ENCODE measurements at places on chromosomes 2 and 18.

- DNase-seq: no peak
These were observed 1672.4 kb upstream of the LRRTM1 start for GRCh38 chr2:81976998-81977397.

- no peak for DNase-seq
These were observed 9.8 kb downstream of the HPCAL1 start for GRCh38 chr2:10312437-10312957.

DNA sequence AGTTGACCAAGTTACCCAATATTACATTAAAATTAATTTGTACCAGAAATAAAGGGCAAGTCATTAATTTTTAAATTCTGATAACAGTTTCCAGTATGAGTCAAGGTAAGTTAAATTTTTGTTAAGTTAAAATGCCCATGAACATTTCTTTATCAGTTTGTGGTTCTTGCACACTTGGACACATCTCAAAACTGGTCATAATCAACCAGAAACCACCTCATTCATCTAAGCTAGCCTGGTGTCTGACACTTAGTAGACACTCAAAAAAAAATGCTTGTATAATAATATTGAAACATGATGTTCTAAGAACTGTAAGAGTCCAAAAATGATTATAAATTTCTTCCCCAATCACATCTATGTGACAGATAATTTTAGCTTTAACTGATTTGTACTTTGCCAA, 62.4 kb downstream of the SATB2 start:
- DNase-seq: no peak

- DNase-seq: peak; percentile 54
These were observed 179.5 kb downstream of the CELF4 start for GRCh38 chr18:37385846-37386778.

DNA sequence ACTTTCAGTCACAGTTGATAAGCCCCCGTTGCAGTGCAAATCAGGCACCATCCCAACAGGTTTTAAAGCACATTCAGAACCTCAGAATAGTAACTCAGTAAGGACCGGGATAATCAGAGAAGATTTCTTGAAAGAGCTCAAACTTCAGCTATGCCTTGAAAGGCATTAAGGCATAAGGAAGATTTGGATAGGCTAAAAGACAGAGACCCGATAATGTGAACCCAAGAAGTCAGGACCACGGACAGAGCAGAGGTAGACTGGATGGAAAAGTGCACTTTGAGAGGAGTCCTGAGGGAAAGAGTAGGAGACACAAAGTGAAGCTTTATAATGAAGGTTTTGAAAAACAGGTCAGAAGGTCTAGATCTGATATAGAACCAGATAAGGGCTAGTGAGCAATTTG, 36.9 kb upstream of the KLF7 start:
- DNase-seq: no peak

GRCh38 chr2:4247791-4248190, 544.4 kb downstream of the DCDC2C start:
- no peak for DNase-seq

DNA sequence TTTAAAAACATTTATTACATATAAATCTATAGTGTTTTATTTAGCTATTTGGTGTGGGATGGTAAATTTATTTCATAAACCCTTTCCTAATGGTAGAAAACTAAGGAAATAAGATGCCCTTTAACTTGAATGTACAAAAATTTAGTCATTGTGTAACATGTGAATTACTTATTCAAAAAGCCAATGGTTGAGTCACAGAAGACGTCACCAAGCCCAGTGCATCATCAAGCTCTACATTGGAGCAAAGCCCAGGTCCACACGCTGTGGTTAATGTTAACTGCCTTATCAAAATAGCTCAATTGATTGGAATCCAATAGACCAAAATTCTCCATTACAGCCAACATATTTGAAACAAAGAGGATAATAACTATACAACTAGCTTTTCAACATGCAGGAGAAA, 145.5 kb upstream of the LYPD1 start:
- DNase-seq: no peak

GRCh38 chr18:31591113-31591512, 564 bp upstream of the TTR start:
- no peak for DNase-seq

- peak; percentile 58 for DNase-seq
These were observed 184.6 kb upstream of the BOD1L2 start for GRCh38 chr18:56962322-56962721.

GRCh38 chr2:95348609-95349567, 51.7 kb downstream of the KCNIP3 start:
- no peak for DNase-seq

DNA sequence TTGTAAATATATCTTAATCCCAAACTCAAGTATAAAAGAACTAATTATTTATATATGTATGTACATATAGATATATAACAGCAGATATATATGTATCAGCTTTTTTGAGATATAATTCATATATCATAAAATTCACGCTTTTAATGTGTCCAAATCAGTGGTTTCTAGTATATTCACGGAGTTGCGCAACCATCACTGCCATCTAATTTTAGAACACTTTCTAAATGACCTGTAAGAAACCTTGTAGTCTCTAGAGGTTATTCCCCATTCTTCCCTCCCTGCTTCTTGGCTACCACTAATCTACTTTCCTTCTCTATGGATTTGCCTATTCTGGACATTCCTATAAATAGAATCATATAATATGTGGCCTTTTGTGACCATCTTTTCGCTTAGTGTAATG, 163.5 kb upstream of the TCF4 start:
- no peak for DNase-seq

GRCh38 chr2:104874230-104874629, 20.3 kb downstream of the POU3F3 start:
- DNase-seq: no peak

DNA sequence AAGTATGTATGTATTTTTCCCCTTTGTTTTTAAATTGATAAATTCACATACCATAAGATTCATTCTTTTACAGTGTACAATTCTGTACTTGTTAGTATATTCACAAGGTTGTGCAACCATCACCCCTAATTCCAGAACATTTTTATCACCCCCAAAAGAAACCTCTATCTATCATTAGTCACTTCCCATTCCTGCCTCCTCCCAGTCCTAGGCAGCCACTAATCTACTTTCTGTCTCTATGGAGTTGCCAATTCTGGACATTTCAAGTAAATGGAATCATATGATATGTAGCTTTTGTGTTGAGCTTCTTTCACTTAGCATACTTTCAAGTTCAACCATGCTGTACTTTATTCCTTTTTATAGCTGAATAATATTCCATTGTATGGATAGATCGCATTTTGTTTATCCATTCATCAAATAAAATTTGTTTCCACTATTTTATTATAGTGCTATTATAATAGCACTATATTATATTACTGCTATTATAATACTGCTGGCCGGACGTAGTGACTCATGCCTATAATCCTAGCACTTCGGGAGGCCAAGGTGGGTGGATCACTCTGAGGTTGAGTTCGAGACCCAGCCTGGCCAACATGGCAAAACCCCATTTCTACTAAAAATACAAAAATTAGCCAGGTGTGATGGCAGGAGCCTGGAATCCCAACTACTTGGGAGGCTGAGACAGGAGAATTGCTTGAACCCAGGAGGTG, 10.9 kb downstream of the STARD7 start:
- DNase-seq: no peak

GRCh38 chr2:173672573-173673340, 292.4 kb downstream of the SP3 start:
- no peak for DNase-seq

DNA sequence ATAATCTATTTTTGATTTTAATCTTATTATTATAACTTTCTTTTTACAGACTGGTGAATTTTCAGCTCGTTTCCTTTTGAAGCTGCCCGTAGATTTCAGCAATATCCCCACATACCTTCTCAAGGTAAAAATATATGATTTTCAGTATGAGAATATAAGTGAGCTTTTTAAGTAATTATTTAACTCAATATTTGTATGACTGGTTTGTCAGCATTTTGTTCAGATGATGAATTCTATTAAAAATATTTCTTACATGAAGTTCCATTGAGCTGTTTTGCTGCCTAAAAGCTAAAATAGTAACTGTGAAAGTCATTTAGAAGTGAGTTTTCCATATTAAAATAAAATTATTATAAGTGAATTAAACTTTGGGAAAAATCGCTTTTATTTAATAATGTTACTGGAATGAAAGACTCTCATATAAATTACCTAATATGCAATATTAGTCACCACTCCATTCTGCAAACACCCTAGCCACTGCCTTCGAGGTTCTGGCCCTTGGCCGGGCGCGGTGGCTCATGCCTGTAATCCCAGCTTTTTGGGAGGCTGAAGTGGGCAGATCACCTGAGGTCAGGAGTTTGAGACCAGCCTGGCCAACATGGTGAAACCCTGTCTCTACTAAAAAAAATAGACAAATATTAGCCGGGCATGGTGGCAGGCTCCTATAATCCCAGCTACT, 155.3 kb downstream of the BABAM2 start:
- no peak for DNase-seq

DNA sequence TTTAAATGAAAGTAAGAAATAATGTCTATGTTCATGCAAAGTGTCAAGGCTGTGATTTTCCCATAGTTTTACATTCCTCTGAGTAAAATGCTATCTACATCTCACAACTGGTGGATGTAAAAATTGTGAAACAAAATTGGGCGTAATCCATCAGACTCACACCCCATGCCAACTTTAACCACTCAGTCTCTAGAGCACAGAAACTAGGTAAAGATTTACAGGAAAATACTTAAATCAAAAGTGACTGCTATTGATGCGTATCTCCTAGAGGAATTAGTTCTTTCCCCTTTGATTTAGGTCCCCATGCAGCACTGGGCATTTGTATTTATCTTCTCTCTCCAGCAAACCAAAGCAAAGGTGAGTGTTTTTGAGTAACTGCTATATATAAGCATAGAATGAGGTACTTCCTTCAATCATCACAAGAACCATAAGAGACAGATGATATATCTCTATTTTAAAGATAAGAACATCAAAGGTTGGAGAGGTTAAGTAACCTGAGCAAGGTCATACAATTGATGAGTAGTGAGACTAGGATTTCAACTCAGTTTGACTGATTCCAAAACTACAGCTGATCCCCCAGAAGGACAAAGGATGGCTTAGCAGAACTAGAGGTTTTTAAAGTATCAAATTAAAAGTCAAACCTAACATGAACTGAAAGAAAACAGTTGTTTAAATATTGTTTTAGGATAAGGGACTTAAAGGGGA, 594.0 kb upstream of the ACVR2A start:
- no peak for DNase-seq

DNA sequence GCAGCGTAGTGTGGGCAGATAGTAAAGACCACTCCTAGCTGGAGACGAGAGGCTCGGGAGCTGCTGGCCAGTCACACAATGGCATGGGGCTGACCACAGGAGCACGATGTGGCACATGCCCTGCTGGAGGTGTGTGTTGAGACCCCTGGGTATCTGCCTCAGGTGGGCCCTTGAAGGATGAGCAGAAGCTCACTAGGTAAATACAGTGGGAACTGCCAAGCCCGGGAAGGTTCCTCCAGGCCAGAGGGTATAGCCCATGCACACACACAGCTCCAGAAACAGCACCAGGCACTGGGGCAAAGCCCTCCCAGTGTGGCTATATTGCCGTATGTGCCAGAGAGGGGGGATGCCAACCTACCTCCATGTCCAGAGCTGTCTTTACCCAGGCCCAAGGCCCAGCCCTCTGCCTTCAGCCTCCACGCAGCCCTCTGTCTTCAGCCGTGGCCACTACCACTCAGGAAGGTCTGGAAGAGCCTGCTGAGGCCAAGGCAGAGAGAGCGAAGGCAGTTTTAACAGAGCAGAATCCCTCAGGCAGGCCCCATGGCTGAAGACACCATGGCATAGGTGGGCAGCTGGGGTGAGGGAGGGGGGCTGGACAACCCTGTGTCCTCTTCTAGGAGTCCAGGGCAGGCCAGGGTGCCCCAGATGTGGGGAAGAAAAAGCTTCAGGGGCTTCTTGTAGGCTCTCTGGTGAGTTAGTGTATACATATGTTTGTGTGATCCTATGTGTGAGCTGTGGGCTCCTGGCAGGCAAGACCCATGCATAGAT, 7.0 kb upstream of the ARID5A start:
- DNase-seq: no peak

DNA sequence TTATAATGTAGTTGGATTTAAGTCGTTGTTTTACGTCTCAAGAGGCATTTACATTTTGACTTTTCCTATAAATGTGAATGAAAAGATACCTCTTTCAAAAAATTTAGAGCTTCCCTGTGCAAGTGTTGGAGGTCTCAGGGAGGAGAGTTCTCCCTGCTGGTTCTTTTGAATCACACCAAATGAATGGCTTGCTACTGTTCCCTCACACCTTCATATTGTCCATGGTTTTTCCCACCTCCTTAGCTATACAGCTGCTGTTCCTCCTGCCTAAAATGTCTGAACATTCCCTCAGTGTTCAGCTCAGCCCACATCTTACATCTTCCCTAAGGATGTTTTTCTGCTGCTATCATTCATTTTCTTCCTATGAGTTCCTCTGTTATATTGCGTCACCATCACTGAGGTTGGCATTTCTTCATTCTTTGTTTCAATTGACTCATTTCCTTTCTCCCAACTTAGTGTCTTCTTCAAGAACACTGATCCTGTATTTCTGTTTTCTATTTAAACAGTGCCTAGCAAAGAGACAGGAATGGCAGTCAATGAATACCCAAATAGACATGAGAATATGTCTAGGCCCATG, 46.0 kb downstream of the COX7A2L start:
- no peak for DNase-seq

GRCh38 chr2:102780467-102780866, 18.6 kb downstream of the TMEM182 start:
- DNase-seq: no peak
